Karpas-422 (cell line): ENCODE measurements at places on chromosomes 16 and 17.

GRCh38 chr17:16313139-16314090 lies 39.9 kb downstream of the CENPV start:
- no peak for DNase-seq

GRCh38 chr17:32275060-32276042 lies 9.7 kb downstream of the RHBDL3 start:
- DNase-seq: no peak

GRCh38 chr16:73732143-73732542 lies 564.5 kb upstream of the PSMD7 start:
- no peak for DNase-seq

GRCh38 chr16:81650982-81651562 lies 128.0 kb upstream of the PLCG2 start:
- DNase-seq: no peak

GRCh38 chr17:57482657-57483056 lies 226.3 kb downstream of the MSI2 start:
- DNase-seq: no peak

GRCh38 chr16:63714876-63715275 lies 1407.0 kb downstream of the CDH11 start:
- no peak for DNase-seq

GRCh38 chr17:14395255-14395654 lies 94.4 kb downstream of the HS3ST3B1 start:
- DNase-seq: no peak

GRCh38 chr16:47713225-47713595 lies 252.1 kb downstream of the PHKB start:
- DNase-seq: no peak

DNA sequence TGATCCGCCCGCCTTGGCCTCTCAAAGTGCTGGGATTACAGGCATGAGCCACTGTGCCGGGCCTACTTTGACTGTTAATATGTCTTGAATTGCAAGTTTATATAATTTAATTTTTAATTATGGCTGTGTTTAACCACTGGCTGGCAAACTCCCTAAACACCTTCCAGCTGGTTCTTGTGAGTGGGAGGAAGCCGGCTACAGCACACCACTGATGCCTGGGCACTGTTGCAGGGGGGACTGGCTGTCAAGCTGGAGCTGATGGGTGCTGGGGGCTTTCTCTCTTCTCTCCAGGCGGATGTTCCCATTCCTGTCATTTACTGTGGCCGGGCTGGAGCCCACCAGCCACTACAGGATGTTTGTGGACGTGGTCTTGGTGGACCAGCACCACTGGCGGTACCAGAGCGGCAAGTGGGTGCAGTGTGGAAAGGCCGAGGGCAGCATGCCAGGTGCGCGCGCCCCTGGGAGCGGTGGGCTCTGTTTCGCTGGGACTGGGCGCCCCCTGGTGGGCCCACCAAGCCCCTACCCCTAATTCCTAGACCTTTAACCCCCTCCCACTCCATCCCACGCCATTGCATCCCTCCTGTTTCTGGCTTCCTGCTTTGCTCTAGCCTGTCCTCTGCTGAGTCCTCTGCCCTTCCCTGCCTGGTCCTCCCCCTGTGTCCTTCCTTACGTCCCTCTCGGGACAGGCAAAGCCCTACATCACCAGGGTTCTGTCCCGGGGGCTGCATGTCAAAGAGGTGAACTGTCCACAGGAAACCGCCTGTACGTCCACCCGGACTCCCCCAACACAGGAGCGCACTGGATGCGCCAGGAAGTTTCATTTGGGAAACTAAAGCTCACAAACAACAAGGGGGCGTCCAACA lies 9.5 kb downstream of the TBX21 start:
- DNase-seq: peak; percentile 73

DNA sequence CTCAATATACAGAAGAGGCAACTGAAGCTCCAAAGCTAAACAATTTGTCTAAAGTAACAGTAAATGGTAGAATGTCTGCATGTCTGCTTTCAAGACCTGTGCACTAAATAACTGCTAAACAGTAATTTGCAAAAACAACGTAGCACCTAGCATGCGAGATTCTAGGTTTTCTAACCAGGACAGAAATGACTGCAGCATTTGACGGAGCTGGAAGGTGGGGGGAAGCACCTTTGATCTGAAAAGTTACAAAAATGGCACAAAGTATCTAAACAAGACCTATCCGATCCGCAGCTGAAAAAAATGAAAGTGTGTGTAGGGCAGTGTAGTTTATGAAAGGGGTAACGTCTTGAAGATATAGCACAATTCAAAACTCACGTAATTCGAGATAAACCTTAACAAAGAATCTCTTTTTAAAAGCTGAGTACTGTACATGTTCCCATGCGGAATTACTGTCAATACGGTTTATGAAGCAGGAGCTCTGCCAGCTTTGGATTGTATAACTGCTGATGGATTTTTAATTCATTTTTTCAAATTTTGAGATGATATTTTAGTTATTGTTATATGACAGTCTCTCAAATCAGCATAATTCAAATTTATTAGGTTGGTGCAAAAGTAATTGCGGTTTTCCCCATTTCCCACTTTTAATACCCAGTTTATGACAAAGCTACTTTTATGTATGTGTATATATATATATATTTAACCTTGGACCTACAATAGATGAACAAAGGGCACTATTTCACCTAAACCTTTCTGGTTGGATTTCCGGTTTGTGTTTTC lies 1.2 kb upstream of the WIPI1 start:
- DNase-seq: no peak

DNA sequence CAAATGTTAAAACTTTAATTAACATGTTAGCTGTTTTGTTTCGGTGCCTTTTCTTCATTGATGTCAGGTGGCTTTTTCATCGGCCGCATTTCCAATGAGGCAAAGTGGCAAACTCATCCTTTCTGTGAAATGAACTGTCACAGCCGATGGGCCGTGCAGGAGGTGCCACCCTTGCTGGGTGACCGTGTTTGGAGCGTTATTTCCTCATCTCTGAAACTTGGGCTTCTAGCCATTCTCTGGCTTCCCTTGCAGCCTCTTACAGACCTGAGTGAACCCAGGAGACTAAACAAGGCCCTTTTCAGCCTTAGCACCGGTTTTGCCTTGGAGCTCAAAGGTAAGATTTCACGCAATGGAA lies 42.2 kb upstream of the PRSS54 start:
- no peak for DNase-seq

DNA sequence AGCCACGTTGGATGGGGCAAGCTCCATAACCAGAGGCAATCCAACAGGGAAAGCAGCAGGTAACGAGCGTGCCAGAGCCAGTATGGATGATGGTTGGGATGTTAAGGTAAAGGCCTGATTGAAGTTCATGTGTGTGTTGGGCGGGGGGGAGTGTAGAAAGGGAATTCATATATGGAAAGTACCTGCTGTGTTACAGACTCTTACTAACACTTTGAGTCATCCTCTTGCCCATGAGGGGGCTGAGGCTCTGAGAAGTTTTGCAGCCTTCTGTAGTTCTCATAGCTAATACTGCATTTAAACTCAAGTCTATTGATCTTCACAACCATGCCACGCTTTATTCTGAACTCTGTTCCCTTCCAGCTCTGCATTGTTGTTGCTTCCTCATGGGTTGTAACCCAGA lies 28.5 kb downstream of the SYCE1L start:
- DNase-seq: no peak

DNA sequence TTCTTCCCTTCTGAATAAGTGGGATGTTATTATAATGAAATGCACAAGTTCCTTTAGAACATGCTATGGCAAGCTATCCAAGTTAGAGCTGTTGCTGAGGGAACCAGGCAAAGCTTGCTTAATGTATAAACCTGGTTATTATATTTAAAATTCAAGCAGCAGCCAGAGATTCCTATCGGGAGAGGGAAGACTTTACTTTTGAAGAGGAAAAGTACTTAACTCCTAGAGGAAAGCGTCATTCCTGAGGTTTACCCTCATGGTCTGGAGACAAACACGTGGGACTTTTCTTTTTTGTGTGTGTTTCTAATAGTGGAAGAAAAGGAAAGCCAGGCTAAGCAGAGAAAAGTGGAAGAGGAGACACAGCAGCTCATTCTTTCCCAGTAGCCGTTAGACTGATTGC lies 39.9 kb upstream of the MYH10 start:
- no peak for DNase-seq

- no peak for DNase-seq
Observed at GRCh38 chr16:62224646-62225209, 188.5 kb upstream of the CDH8 start.

DNA sequence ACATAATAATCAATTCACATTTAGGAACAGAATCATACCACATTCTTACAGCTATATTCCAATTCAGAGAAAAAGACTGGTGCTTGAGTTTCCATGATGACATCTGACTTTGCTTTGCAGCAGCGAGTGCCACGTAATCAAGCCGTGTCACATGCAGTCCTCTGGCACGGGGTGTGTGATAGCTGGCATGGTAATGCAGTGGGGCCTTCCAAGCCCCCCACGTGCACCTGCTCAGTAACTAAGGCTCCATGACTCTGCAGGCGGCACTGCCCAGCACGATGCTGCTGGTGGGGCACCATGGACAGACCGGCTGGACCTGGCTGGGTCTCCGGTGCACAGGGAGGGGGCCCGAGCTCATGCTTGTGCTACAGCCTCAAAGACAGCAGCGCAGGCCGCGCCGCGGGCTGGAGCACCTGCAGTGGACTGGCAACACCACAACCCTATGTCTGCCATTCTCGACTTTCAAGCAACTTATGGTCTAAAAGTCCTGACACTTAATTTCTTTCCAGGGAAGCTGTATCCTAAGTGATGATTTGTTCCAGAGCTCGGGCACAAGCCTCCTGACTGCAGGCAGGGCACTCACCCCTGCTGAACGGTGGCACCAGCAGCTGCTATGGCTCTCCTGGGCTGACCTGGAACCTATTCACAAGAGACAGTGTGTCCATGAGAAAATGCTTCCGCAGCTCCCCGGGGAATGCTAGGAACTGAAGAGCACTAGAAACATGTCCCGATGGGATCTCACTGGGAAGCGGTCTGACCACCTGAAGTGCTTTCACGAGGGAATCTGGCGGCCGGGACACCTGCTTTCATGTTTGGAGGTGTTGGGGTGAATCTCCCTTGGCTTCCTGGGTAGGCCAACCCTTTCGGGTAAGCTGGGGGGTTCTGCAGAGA lies 99.5 kb upstream of the DNAH17 start:
- no peak for DNase-seq

GRCh38 chr16:19238406-19238805 lies 47.1 kb upstream of the CLEC19A start:
- DNase-seq: no peak

GRCh38 chr16:86501989-86502855 lies 8.1 kb upstream of the FOXF1 start:
- no peak for DNase-seq

DNA sequence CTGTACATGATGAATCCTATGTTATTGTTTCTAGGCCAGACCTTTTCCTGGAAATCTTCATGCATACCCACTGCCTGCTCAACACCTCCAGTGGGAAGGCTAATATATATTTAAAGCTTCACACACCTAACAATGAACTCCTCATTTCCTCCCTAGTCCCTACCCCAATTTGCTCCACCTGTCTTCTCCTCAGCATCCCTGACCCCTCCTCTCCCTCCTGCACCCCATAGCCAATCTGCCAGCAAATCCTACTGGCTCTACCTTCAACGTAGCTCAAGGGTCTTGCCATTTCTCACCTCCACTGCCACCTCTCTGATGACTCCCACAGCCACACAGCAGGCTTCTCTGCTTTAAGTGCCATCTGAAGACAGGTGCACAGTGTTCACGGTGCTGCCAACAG lies 215.6 kb upstream of the WSB1 start:
- no peak for DNase-seq

- peak; percentile 86 for DNase-seq
Observed at GRCh38 chr17:4566785-4567184, 6.4 kb upstream of the GGT6 start.
